ENCODE measurements at places on chromosomes 2 and 18.

GRCh38 chr18:47985866-47986265, 55.4 kb upstream of the SMAD2 start:
- no peak for DNase-seq

DNA sequence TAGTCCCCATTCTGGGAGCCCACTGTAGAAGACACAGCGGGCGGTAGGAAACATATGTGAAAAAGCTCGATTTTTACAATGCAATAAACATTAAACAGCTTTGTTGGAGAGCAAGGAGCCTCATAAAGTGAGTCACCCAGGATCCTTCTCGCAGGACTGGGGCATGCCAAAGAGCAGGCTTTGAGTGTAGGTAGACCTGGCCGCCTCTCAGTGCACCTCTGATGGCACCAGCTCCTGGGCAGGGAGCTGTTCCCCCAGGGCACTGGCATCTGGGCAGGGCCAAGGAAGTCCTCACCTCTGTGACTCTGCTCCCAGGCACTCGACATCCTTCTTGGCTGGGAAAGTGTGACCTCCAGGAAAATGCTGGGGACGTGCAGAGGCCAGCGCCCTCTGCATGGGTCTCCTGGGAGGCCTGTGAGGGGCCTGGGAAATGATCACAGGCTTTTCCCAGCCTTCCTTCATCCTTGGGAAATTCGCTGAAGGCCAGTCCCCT, 94.2 kb downstream of the POLR1A start:
- DNase-seq = no peak

GRCh38 chr2:161586517-161587167, 37.6 kb upstream of the SLC4A10 start:
- DNase-seq = no peak

GRCh38 chr18:37330173-37330572, 235.4 kb downstream of the CELF4 start:
- no peak for DNase-seq
